ENCODE measurements at places on chromosomes 7 and 10.

DNA sequence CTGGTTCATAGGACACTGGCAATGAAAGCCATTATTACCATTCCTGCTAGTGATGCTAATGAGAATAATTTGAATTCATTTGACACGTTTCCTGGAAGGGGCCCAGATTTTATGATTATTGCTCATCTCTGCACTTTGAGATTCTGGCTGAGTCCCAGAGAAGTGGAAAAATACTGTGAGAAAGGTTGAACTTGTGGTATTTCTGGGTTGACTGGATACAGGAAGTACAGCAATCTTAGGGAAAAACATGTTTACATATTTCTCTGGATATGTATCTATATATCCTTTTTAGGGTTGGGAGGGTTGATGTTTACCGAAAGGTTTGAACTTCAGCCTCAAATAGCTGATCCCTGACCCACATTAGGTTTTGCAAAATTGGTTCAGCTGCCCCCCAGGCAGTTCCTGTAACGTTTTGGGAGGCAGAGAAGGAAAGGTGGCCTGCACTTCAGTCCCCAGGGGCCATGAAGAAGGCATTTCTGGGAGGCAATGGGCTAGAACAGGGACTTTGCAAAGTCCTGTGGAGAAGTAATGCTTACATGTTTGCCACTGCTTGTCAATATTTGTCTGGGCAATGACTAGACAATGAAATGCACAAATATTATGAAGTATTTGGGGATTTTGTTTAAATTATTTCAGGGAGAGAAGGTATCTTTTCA lies 253.7 kb upstream of the PITRM1 start:
- peak; percentile 27 for DNase-seq

DNA sequence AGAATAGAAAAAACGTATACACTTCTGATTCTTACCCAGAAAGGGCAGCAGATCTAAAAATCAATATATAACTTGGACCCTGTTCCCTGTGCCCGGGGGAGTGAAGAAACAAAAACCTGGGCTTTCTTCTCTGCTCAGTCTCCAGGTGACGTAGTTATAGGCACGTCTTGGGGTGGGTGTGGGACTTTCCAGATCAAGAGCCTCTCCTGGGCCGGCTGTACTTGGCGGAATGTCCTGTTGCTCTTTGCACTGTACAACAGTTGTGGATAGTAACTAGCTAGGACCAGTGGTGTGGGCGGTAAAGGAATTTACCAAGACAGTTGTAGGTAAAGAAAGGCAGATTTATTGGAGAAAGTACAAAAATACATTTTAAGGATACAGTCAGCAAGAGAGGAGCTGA lies 40.4 kb upstream of the STEAP4 start:
- no peak for DNase-seq

GRCh38 chr10:17878896-17879295 lies 69.7 kb downstream of the MRC1 start:
- no peak for DNase-seq

DNA sequence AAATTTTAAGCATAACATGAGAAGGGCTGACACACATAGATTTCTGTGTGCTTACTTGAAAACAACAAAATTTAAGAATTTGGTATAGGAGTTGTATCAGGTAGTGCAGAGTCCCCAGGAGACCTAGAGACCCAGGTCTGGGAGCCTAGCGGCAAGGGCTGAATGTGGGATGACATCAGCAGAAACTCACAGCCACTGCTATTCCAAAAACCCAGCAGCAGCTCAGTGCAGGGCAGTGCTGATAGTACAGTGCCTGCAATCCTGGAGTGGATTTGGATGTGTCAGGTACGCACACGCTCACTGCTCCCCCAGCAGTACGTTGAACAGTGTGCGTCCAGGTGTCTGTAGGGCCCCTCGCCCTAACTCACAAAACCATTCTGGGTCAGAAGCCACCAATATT lies 87.1 kb downstream of the EGFR start:
- DNase-seq: no peak

- DNase-seq: no peak
Observed at GRCh38 chr10:78511324-78512204, 477.9 kb downstream of the RPS24 start.

DNA sequence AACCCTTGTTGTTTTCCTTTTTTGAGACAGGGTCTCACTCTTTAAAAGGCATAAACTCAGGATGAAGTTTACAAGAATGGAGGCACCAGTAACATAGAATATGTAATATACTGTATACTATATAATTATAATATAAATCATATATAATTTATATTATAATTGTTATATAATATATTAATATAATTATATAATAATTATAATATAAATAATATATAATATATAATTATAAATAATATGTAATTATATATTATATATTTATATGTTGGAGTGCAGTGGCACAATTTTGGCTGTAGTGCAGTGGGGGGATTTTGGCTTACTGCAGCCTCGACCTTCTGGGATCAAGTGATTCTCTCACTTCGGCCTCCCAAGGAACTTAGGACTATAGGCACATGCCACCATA lies 96.1 kb downstream of the LRMDA start:
- no peak for DNase-seq

- DNase-seq: no peak
Observed at GRCh38 chr10:125849448-125849847, 26.1 kb downstream of the BCCIP start.

DNA sequence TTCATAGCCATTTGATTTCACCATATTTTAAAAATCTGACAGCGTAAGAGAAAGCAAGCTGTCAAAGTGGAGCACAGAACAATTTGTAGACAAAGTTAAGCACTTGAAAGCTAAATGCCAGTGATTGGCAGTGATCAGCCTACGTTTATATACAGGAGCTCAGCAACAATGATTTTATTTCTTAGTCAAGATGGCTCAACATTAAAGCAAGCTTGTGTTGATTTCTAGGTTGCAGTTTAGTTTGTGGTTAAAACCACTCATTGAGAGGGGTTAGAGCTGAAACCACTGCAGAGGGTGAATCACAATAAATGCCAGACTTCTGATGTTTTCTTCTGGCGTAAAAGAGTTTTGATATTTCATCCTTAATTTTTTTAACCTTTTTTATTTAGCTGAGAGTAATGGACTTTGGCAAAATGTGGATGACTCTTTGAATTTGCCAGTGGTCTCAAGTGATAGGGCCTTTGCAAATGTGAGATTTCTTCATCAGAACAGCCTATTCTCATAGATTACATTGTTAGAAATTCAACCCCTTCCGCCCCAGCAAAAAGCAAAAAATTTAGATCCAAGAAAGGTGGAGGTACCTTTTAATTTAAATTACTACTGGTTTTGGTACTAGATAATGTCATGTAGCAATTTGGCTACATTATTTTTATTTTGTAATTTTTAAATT lies 73.8 kb downstream of the SHOC2 start:
- peak; percentile 26 for DNase-seq

DNA sequence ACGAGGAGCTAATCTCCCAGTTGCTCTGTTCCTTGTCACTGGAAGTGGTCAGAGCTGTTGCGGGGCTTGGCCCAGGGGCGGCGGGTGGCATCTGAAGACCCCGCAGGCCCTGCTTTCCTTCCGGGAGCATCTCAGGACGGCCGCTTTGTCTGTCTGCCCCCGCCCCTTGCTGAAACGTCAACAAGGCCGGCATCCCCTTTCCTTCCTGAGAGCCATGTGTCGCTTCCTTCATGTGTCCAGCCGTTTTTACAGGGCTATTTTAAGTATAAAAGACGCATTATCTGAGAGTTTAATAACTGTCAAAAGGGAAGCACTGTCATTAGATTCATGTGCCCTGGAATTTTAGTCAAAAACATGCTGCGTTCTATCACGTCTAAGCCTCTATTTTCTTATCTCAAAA lies 110.4 kb downstream of the CUX1 start:
- DNase-seq: no peak

GRCh38 chr7:102155821-102156441 lies 130.7 kb upstream of the SH2B2 start:
- no peak for DNase-seq

GRCh38 chr10:44974628-44975430 lies 3.8 kb downstream of the DEPP1 start:
- peak; percentile 53 for DNase-seq

DNA sequence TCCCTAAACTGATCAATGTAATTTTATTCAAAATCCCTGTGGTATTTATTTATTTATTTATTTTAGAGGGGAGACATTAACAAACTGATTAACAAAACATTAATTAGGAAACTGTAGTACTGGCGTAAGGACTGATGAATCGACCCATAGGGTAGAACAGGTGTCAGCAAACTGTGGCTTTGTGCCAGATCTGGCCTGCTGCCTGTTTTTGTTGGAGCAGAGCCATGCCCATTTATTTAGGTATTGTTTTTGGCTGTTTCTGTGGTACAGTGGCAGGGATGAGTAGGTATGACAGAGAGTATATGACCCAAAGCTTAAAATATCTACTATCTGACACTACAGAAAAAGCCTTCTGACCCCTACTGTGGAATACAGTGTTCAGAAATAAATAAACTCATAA lies 332.5 kb upstream of the ETV1 start:
- no peak for DNase-seq

GRCh38 chr7:462173-463103 lies 57.2 kb downstream of the PDGFA start:
- no peak for DNase-seq

DNA sequence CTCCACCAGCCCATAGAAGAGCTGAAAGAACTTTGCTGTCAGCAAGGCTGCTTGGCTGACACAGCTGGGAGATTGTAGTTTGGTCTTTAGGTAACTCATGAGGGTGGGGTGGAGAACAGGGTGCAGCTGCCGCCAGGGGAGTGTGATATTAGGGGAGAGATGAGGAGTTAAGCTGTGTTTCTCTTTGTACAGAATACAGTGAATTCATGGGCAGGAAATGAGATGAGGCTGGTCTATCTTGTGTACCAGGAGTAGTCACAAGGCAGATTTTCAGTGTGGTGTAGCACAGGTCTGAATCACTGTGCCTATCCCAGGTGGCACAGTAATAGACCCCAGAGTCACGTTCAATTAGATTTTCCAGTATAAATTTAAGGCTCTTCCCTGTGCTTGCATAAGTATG lies 56.6 kb upstream of the TARP start:
- no peak for DNase-seq

GRCh38 chr7:148045521-148045920 lies 545.0 kb upstream of the C7orf33 start:
- no peak for DNase-seq

DNA sequence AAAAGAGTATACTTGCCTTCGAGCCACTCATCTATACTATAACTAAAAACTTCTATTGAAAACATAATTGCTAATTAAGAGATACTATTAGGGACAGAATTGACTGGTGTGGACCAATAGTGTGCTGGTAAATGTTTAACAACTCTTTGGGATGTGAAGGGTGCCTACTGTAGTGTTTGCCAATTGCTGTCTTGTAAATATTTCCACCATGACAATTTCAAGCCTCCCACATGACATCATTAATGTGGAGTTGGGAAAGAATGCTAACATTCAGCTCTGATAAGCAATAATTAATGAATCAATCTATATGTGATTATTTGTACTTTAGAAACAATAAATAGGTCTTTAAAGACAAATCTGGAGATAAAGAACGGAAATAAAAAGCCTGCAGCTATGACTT lies 136.8 kb downstream of the DGKB start:
- no peak for DNase-seq

- DNase-seq: peak; percentile 16
Observed at GRCh38 chr7:92652536-92652935, 62.3 kb upstream of the FAM133B start.

- DNase-seq: no peak
Observed at GRCh38 chr10:62467527-62467926, 93.4 kb downstream of the ZNF365 start.

DNA sequence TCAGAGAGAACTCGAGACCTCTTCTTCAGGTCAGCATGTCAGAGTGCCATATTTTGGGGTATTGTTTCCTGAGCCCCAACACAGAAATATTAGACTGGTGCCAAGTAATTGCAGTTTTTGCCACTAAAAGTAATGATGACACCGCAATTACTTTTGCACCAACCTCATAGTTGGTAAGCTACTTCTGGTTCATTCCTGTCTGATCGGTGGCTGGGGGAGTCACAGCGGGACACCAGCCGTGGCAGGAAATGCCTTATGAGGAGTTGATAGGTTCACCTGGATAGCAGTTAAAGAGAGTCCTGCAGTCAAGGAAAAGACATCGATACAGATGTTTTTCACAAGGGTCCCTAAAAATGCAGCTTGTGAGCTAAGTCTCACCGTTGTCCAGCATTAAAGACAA lies 23.9 kb upstream of the ATP6V0A4 start:
- DNase-seq: no peak

- DNase-seq: peak; percentile 56
Observed at GRCh38 chr7:127253281-127254162, 781 bp upstream of the GRM8 start.

DNA sequence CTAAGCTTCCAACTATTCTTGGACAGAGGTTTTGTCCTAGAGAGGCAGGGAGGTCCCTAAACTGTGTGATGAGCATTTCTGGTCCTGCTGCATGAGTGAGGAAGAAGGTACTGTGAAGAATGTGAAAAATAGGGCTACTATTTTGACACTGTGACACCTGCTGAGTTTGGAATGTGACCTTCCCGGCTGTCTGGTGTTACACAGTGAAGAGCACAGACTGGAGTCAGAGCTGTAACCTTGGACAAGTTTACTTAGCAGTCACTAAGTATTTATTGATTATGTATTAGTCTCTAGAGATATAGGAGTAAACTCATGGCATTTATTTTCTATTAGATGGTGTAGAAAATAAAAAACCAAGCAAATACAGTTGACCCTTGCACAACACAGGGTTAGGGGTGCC lies 12.3 kb downstream of the GOLGA7B start:
- DNase-seq: no peak

- peak; percentile 80 for DNase-seq
Observed at GRCh38 chr10:46284286-46285229, 2.2 kb upstream of the ANTXRL start.

DNA sequence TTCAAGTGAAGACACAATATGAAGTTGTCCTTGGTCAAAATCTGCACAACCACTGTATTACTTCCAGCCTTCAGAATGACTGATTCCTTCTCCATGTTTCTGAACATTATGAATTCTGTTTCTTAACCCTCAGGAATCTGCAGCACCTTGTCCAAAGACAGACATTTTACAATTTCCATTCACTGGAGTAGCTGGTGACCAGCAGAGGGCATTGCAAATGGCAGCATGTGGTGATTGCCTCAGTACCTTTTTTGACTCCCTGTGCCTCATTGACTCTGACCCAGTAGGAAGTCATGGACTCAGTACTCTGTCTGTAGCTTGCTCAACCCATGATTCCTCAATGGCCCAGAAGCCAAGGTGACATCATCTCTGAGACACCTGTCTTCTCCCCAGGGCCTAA lies 879 bp upstream of the VPS41 start:
- no peak for DNase-seq

- DNase-seq: no peak
Observed at GRCh38 chr7:44998153-44998871, 1.7 kb upstream of the CCM2 start.

DNA sequence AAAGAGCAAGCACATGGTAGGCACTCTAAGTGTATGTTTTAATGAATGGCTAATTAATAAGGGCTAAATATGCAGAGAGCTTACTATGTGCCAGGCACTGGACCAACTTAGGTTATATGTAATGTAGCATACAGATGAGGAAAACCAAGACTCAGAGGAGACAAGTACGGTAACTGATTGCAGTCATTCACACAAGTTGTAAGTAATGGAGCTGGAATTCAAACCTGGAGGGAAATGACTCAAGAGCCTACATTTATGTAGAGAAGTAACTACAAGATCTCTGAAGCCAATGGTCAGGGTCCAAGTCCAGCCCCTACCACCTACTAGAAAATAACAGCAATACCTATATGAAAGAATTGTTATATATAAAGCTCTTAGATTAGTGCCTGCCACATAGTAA lies 97.3 kb upstream of the KCNIP2 start:
- DNase-seq: no peak

- peak; percentile 74 for DNase-seq
Observed at GRCh38 chr7:77482015-77482414, 55.1 kb upstream of the PTPN12 start.

- DNase-seq: no peak
Observed at GRCh38 chr7:91526404-91526803, 262.2 kb downstream of the FZD1 start.

Measured in RWPE1 (cell line).